Muscle of leg (tissue), 16 donors: ENCODE measurements at places on chromosomes 5 and 9. TPM values are rescaled to one million over a fixed set of nuclear protein-coding genes. Genes with fewer than 3 reads are reported as not detected.

DNA sequence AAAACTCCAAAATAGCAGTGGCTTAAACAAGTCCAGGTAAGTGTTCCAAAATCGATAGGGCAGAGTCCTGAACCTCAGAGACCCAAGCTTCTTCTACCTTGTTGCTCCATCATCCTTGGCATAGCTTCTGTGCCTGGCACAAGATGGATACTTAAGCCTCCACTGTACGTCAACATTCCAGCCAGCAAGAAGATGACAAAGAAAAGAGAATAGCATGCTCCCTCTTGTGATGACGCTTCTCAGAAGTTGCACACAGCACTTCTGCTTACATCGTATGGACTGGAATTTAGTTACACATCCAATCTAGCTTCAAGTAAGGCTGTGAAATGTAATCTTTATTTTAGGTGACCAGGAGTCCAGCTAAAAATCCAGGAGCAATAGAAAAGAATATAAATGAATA, 227.4 kb downstream of the ESM1 start:
- no peak overlapping the region for H3K4me3 ChIP-seq
- no peaks in the 10 kb centered on the region for H3K27me3 ChIP-seq
- DNase-seq = peak; percentile 56
- H3K27ac ChIP-seq = no peak overlapping the region
- no peaks in the 10 kb centered on the region for H3K4me1 ChIP-seq

- H3K4me3 ChIP-seq = no peak overlapping the region
- H3K27me3 ChIP-seq = no peaks in the 10 kb centered on the region
- no peak for DNase-seq
- H3K4me1 ChIP-seq = peaks cover 14% of the 10 kb centered on the region
- H3K27ac ChIP-seq = no peak overlapping the region
- H3K36me3 ChIP-seq = peaks cover 17% of the 10 kb centered on the region
Measured at GRCh38 chr9:86046071-86046636, 53.2 kb downstream of the GOLM1 start.

DNA sequence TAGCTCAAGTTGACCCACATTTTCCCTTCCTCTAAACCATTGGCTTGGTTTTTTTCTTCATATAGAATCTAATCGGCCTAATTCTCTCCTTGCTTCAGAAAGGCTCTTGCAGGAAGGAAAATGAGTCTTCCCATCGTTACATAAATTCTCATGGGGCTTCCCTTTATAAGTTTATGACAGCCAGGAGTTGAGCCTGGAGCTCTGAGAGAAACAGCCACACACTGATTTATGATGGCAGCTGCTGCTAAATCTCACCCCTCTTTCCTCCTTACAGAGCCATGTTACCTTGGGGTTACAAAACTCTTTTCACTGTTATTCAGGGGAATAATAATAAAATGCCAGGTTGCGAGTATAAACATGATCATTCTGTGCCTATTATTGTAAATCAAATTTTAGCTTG, 5.2 kb upstream of the RNF14 start:
- H3K4me1 ChIP-seq = peaks cover 29% of the 10 kb centered on the region
- no peaks in the 10 kb centered on the region for H3K36me3 ChIP-seq
- H3K27me3 ChIP-seq = no peaks in the 10 kb centered on the region

DNA sequence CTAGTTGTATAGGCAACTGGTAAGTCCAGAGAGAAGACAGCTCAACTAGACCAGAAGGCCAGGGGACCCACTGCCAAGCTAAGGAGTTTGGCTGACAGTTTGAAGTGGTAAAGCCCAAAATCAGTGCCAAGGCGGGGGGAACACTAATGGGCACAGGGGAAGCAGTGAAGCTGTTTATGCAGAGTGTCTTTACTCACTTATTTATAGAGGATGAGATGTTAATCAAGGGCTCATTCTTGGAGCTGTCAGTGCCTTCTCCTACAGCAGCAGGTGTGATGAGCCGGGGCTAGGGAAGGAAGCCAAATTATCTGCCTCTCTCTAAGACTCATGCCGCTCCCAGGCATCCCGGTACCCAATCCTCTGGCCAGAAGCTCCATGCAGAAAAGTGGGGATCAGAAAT, 75.2 kb upstream of the GALNT10 start:
- H3K36me3 ChIP-seq = no peaks in the 10 kb centered on the region
- H3K27ac ChIP-seq = no peak overlapping the region
- DNase-seq = peak; percentile 30

DNA sequence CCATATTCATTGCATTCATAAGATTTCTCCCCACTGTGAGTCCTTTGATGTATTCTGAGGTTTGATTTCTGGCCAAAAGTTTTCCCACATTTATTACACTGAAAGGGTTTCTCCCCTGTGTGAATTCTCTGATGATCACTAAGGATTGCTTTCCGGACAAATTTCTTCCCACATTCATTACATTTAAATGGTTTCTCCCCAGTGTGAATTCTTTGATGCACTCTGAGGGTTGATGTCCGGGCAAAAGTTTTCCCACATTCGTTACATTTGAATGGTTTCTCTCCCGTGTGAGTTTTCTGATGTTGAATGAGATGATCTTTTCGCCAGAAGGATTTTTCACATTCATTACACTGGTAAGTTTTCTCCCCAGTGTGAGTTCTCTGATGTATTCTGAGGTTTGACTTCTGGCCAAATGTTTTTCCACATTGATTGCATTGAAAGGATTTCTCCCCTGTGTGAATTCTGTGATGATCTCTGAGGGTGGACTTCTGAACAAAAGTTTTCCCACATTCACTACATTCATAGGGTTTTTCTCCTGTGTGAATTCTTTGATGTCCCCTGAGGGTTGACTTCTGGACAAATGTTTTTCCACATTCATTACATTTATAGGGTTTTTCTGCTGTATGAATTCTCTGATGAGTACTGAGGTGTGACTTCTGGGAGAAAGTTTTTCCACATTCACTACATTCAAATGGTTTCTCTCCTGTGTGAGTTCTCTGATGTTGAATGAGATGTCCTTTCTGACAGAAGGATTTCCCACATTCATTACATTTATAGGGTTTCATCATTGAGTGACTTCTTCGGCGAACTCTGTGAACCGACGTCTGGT, 18.8 kb downstream of the ZNF510 start:
- H3K27ac ChIP-seq = no peak overlapping the region
- no peaks in the 10 kb centered on the region for H3K4me1 ChIP-seq
- H3K27me3 ChIP-seq = no peaks in the 10 kb centered on the region
- H3K4me3 ChIP-seq = no peak overlapping the region

Gene PDCD1LG2
- 1.3 TPM for total RNA-seq

- H3K4me1 ChIP-seq = no peaks in the 10 kb centered on the region
- no peak for DNase-seq
- H3K36me3 ChIP-seq = no peaks in the 10 kb centered on the region
- no peak overlapping the region for H3K4me3 ChIP-seq
- no peak overlapping the region for H3K27ac ChIP-seq
- H3K27me3 ChIP-seq = no peaks in the 10 kb centered on the region
Measured at GRCh38 chr5:12911156-12911555, 1006.9 kb upstream of the CTNND2 start.

GRCh38 chr5:26578002-26578401, 460.4 kb downstream of the CDH9 start:
- DNase-seq = no peak
- H3K36me3 ChIP-seq = no peaks in the 10 kb centered on the region
- no peak overlapping the region for H3K27ac ChIP-seq
- H3K4me1 ChIP-seq = no peaks in the 10 kb centered on the region
- H3K27me3 ChIP-seq = no peaks in the 10 kb centered on the region
- H3K4me3 ChIP-seq = no peak overlapping the region

DNA sequence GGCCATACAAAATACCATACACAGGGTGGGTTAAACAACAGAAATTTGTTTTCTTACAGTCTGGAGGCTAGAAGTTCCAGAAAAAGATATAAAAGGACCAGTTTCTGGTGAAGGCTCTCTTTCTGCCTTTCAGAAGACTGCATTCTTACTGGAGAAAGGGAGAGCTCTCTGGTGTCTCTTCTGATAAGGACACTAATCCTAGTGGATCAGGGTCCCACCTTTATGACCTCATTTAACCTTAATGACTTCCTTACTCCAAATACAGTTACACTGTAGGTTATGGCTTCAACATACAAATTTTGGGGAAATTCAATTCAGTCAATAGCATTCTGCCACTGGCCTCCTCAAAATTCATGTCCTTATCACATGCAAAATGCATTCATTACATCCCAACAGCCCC, 351.9 kb upstream of the POU5F2 start:
- no peak for DNase-seq
- no peak overlapping the region for H3K27ac ChIP-seq
- H3K27me3 ChIP-seq = no peaks in the 10 kb centered on the region
- no peaks in the 10 kb centered on the region for H3K4me1 ChIP-seq
- H3K36me3 ChIP-seq = no peaks in the 10 kb centered on the region

- no peak for DNase-seq
- no peak overlapping the region for H3K27ac ChIP-seq
Measured at GRCh38 chr9:136941231-136942111, 3.1 kb downstream of the FBXW5 start.

- H3K4me1 ChIP-seq = peaks cover 17% of the 10 kb centered on the region
- no peaks in the 10 kb centered on the region for H3K36me3 ChIP-seq
- H3K27me3 ChIP-seq = no peaks in the 10 kb centered on the region
- peak overlapping the region; percentile 40 for H3K27ac ChIP-seq
Measured at GRCh38 chr5:14228219-14228618, 85.1 kb downstream of the TRIO start.

GRCh38 chr5:139847790-139848507, 52.3 kb downstream of the PSD2 start:
- peak; percentile 74 for DNase-seq
- H3K27ac ChIP-seq = no peak overlapping the region
- H3K27me3 ChIP-seq = peaks cover 31% of the 10 kb centered on the region

- H3K27me3 ChIP-seq = no peaks in the 10 kb centered on the region
- no peak overlapping the region for H3K27ac ChIP-seq
- DNase-seq = no peak
- no peaks in the 10 kb centered on the region for H3K36me3 ChIP-seq
- no peak overlapping the region for H3K4me3 ChIP-seq
- H3K4me1 ChIP-seq = peaks cover 5% of the 10 kb centered on the region
Measured at GRCh38 chr9:124735121-124735520, 36.0 kb downstream of the NR6A1 start.

Gene CCL28
- 0.22 TPM for total RNA-seq

Gene FBP2
- 105 TPM for total RNA-seq

Gene SAPCD2
- total RNA-seq = 4.2 TPM

Gene ARHGEF28
- 4.7 TPM for total RNA-seq

Gene ST8SIA4
- 9.3 TPM for total RNA-seq

Gene C7
- 2.3 TPM for total RNA-seq

DNA sequence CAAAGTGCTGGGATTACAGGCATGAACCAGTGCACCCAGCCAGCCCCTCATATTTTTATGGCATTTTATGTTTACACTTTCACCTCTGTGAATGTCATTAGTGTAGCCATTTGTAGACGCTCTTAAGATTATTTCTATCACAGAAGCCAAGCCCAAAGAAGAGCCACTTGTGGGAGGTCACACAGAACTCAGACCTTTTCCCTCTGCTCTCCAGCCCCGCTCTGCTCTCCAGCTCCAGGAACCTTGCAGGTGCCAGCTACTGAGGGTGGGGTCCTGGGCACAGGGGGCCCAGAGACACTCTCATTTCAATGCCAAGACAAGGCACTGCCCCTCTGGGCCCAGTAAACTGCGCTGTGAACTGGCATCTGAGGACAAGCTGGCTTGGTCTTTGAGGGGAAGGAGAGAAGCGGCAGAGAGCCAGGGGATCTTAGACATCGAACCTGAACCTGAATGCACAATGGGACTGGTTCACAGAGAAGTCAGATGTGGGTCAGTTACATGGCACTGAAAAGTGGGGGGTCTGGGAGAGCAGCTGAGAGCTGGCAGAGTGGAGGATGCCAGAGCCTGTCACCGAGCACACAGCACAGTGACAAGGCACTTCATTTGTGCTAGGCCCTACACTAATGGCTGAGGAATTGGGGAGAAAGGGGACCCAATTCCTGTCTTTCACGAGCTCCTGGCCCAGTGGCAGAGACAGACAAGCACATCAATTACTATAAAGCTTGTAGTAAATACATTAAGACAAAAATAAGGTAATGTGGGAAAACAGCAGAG, 16.7 kb downstream of the ANXA6 start:
- peak overlapping the region; percentile 76 for H3K27ac ChIP-seq
- H3K4me1 ChIP-seq = peaks cover 49% of the 10 kb centered on the region
- H3K4me3 ChIP-seq = no peak overlapping the region
- DNase-seq = no peak

DNA sequence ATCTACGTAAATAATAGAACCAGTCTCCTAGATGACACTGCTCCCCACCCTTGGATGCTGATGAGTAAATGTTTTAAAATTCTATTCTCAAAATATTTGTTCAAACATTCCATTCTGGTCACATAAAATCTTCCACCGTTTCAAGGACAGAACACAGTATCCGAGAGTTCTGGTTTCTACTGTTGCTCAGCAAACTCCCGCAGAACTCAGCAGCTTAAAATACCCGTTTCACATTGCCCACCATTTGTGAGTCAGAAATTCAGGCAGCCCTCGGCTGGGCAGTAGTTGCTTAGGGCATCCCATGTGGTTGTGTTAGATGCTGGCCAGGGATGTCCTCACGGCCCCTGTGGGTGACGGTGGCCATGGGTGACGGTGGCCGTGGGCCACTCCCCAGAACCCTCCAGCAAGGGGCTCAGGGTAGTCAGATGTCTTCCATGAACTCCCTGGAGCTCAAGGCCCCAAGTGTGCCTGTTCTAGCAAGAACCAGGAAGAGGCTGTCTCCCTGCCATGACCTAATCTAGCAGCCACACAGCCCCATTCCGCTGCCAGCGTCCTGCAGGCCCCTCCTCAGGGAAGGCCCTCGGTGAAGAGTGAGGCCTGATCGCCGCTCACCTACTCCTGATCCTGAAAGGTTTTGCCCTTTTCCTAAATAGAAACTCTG, 17.4 kb downstream of the MGAT1 start:
- H3K27me3 ChIP-seq = no peaks in the 10 kb centered on the region
- no peak overlapping the region for H3K4me3 ChIP-seq
- peaks cover 14% of the 10 kb centered on the region for H3K36me3 ChIP-seq

DNA sequence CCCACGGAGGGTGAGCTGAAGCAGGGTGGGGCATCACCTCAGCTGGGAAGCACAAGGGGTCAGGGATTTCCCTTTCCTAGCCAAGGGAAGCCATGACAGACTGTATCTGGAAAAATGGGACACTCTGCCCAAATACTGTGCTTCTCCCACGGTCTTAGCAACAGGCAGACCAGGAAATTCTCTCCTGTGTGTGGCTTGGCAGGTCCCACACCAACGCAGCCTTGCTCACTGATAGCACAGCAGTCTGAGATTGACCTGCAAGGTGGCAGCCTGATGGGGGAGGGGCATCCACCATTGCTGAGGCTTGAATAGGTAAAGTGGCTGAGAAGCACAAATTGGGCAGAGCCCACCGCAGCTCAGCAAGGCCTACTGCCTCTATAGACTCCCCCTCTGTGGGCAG, 23.2 kb downstream of the RAB3C start:
- DNase-seq = no peak
- no peaks in the 10 kb centered on the region for H3K36me3 ChIP-seq
- no peaks in the 10 kb centered on the region for H3K4me1 ChIP-seq
- no peak overlapping the region for H3K27ac ChIP-seq
- no peaks in the 10 kb centered on the region for H3K27me3 ChIP-seq
- no peak overlapping the region for H3K4me3 ChIP-seq

GRCh38 chr5:94402096-94402495, 216.3 kb downstream of the KIAA0825 start:
- no peak overlapping the region for H3K27ac ChIP-seq
- H3K4me3 ChIP-seq = no peak overlapping the region
- DNase-seq = no peak
- no peaks in the 10 kb centered on the region for H3K36me3 ChIP-seq
- no peaks in the 10 kb centered on the region for H3K4me1 ChIP-seq
- no peaks in the 10 kb centered on the region for H3K27me3 ChIP-seq

Gene IRX1
- total RNA-seq = 1.2 TPM

GRCh38 chr5:176736301-176736930, 73.9 kb upstream of the UNC5A start:
- H3K36me3 ChIP-seq = no peaks in the 10 kb centered on the region
- no peak overlapping the region for H3K4me3 ChIP-seq
- peaks cover 64% of the 10 kb centered on the region for H3K27me3 ChIP-seq
- peaks cover 4% of the 10 kb centered on the region for H3K4me1 ChIP-seq
- DNase-seq = no peak
